Hematopoietic multipotent progenitor cell (in vitro differentiated cells): ENCODE measurements at places on chromosomes 7 and 10. TPM values are rescaled to one million over a fixed set of nuclear protein-coding genes. Genes with fewer than 3 reads are reported as not detected.

The PDE6C gene
- not detected for total RNA-seq

The DGKI gene
- total RNA-seq, result under 0.01 TPM

GRCh38 chr10:113550365-113550764 lies 2.5 kb upstream of the HABP2 start:
- no peak for DNase-seq

DNA sequence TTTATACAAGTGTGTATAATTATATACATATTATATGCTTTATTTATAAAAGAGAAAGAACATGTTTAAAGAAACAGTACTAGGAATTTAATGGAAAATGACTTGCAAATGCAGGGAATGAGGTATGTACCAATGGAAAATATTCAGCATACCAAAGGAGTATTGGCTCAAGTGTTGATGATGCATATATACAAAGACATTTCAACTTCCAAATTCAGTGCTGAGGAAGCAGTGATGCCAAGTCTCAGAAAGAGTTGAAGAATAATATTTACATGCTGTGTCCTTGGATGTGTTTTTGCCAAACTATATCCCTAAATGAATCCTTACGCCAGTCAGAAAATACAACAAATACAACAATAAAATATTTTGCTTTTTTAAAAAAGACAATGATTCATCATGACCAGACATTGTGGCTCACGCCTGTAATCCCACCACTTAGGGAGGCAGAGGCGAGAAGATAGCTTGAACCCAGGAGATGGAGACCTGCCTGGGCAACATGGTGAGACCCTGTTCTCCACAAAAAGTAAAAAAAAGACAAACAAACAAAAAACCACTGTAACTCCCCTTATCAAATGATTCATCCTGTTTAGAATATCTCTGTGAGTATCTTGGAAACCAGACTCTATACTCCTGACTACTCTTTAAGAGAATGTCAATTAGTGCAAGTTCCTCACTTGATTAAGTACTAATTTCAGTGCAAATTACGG lies 157.2 kb downstream of the CHRM2 start:
- no peak for DNase-seq

DNA sequence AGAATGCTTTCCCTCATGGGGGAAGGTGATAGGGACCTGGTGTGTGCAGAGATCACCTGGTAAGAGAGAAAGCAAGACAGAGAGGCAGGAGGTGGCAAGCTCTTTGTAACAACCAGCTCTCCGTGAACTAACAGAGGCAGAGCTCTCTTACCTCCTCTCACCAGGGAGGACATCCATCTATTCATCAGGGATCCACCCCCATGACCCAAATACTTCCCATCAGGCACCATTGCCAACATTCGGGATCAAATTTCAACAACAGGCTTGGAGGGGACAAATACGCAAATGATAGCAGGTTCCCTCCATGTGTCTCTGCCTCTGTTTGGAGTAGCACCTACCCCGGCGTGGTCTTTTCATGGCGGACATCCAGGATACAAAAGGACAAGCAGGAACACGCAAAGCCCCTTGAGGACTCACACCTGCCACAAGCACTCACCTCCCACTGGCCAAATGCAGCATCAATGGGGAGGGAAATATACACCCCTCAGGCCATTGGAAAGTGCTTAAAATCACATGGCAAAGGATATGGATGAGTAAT lies 431.2 kb upstream of the AUTS2 start:
- DNase-seq, result no peak

The SHH gene
- total RNA-seq, result under 0.01 TPM

DNA sequence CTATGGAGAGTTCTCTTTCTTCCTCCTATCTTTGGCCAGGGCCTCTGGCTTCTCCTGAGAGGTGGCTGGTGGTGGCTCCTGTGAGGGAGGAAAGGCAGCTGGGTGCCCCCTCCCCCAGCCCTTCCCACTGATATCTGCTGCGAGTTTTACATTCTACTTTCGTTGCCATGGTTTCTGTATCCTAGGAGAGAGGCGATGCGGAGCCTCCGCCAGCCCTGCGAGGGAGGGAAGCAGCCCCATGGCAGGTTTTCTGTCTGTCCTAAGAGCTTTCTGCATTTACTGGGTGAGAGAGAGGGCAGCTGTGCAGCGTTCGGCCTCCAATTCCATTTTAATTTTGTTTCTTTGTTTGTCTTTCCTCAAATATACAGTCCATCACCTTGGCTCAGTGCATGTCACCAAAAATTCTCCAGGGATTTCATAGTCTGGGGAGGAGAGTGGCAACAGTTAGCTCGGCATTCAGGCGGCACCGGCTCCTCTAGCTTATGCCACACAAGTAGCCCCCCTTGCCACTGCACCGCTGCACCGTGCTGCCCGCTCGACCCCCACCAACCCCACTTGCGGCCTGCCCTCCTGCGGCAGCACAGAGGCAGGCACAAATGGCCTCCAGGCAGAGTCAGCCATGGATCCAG lies 20.4 kb downstream of the DNAJB12 start:
- peak; percentile 50 for DNase-seq

DNA sequence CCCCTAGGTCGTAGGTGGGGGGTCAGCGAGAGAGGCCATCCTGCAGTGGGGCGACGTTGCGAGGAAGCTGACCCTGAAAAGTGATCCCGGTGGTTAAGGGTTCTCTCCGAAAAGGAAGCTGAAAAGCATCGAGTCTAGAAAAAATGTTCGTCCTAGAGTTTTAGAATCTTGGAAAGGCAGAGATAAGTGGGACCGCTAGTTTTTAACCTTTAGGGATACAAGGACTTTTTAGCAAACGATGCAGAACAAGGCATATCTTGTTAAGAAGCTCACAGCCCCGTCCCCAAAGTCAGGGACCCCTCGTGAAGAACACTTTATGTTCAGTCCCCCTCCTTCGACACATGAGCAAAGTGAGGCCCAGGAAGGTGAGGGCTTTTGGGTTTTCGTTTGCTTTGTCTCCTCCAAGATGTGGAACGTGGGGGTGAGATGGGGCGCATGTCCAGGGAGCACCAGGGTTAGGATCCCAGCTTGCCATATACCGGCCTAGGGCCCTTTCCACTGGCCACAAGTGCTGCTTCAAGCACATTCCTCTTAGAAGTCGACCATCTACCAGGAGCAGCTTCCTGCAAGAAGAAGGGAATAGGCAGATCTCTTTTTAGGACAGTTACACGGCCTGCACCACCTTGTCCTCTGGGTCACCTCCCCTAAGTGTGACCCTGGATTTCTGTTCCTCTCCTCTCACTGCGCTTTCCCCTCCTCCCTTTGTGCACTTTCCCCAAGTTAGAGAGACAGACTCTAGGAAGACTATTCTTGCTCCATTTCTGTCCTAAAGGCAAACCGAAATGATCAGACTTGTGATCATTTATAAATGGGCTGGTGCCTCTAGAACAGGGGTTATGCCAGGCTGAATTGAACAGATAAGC lies 969 bp downstream of the SLC35G1 start:
- DNase-seq, result no peak

The AMZ1 gene
- 2.4 TPM for total RNA-seq

DNA sequence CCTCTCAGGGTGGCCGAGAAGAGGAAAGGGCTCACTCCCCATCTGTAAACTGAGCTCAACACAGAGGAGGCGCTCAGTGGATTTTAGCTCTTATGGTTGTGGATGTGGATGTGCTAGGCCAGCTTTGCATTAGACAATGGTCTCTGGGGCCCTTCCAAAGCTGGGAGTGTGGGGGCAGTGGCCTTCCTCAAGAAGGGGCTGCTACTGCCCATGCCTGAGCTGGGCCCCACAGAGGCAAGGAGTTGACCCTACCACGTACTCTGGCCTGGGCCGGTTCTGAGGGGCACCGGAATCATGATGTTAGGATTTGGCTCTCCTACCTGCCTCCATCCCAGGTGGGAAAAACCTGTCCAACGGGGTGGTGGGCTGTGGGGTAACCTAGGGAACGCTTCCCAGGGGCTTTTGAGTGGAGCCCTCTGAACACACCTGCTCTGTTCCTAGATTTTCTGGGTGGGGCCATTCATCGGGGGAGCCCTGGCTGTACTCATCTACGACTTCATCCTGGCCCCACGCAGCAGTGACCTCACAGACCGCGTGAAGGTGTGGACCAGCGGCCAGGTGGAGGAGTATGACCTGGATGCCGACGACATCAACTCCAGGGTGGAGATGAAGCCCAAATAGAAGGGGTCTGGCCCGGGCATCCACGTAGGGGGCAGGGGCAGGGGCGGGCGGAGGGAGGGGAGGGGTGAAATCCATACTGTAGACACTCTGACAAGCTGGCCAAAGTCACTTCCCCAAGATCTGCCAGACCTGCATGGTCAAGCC lies 11.5 kb downstream of the AQP1 start:
- DNase-seq, result no peak

DNA sequence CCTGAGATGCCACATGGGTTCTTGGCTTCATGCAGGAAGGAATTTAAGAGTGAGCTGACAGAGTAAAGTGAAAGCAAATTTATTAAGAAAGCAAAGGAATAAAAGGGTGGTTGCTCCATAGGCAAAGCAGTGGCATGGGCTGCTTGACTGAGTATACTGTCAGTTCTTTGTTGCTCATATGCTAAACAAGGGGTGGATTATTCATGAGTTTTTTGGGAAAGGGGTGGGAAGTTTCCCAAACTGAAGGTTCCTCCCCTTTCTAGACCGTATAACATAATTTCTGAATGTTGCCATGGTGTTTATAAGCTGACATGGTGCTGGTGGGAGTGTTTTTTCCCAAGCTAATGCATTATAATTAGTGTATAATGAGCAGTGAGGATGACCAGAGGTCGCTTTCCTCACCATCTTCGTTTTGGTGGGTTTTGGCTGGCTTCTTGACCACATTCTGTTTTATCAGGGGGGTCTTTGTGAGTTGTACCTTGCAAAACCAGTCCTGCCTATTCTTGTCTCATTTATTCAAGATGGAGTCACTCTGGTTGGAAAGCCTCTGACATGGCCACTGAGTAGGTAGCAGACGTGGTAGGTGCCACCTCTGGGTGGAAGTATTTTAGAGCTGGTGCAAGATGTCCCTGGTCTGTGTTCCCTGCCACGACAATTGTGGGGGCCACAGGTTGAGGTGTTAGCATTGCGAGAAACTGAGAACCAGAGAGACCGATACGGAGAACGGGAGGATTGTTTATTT lies 107.5 kb upstream of the SDK1 start:
- no peak for DNase-seq

DNA sequence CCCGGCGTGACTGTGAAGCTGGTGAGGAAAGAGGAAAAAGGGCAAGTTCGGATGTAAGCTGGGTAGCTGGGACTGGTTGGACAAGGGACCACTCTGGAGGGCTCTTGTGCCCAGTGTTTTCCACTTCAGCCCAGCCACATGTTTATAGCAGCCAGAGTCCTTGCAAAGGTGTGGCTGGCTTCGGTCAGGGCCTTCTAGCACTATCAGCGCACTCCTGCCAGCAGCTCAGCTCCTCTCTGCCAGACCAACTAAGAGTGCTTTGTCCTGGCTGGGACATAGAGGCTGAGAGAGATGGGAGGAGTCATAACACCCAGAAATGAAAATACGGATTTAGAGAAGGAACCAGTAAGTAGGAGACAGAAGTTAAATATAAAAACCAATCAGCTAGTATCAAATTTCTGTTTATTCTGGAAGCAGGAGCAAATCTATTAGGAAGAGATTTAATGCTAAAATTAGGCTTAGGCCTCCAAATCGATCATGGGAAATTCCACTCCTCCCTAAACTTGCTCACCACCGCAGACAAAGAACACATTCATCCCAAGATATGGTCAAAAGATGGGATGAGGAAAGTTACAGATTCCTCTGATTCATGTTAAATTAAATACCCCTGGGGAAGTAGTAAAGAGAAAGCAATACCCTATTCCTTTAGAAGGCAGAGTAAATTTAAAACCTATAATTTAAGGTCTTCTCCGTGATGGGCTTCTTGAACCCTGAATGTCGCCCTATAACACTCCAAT lies 135.0 kb downstream of the RALA start:
- no peak for DNase-seq

GRCh38 chr10:77529050-77529576 lies 108.5 kb downstream of the KCNMA1 start:
- DNase-seq, result no peak
